BJ (cell line): ENCODE measurements at places on chromosomes 6 and 20. TPM values are rescaled to one million over a fixed set of nuclear protein-coding genes. Genes with fewer than 3 reads are reported as not detected.

DNA sequence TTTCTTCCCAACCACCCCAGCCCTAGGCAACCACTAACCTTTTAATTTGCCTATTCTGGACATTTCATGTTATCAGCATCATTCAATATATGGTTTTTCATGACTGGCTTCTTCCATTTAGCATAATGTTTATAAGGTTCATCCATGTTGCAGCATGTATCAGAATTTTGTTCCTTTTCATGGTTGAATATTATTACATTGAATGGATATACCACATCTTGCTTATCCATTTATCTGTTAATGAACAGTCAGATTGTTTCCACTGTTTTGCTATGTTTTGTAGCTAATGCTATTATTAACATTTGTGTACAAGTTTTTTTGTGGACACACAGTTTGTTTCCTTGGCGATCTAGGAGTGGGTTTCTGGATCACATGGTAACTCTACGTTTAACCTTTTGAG lies 3.0 kb upstream of the DNAAF9 start:
- no peak for DNase-seq

GRCh38 chr6:109314313-109314712 lies 68.0 kb downstream of the CD164 start:
- no peak for DNase-seq

DNA sequence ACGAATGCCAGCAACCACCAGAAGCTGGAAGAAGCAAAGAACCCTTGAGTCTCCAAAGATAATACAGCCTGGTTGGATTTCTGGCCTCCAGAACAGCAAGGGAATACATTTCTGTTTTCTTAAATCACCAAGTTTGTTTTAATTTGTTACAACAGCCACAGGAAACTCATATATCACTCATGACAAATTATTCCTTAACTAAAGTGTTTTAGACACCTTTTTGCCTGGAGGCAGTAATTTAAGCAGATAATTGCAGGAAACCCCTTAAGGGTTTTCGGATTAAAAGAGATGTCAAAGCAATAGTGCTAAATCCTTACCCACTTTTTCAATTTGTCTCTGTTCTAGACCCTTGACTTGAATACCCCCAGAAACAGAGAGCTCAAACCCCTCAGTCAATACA lies 1050.0 kb downstream of the EPHA7 start:
- DNase-seq: no peak

QRSL1 gene
- 7.5 and 10.4 TPM in 2 replicates for polyA plus RNA-seq

- DNase-seq: no peak
Observed at GRCh38 chr6:36504982-36505381, 42.3 kb downstream of the STK38 start.

GRCh38 chr6:143225929-143226328 lies 165.2 kb downstream of the AIG1 start:
- DNase-seq: no peak

TMC2 gene
- polyA plus RNA-seq: not detected in 2 replicates

DNA sequence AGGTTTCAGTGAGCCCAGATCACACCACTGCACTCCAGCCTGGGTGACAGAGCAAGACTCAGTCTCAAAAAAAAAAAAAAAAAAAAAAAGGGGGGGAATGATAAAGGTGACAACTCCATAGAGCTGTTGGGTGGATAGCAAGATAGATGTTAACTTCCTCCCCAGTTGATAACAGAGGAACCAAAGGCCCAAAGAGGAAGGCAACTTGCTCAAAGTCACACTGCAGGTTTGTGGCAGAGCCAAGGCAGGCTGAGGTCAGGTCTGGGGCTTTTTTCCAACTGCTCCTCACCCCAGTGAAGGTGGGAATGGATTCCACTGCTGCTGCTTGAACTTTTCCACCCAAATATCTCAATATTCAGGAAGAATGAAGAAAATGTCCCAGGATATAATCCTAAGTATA lies 26.7 kb downstream of the HCK start:
- no peak for DNase-seq

DNA sequence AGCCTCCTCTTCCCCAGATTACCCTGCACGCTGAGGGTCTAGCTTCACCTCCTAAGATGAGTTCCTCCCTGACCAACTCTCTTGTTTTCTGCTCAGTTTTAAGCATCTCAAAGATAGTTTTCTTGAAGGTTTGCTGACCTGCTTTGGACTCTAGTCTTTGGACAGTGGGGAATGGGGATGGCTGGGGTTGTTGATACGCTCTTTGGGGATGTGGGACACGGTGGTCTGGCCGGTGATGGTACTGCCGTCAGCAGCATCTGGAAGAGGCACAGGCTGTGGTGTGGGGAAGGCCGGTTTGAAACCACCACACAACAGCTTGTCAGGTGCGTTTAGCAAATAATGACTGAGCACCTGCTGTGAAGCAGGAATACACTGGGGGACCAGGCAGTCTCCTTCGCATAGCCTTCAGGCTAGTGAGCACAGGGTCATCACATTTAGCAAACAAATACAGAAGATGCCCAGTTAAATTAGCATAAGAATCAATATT lies 94.1 kb downstream of the TMEM242 start:
- DNase-seq: no peak

DNA sequence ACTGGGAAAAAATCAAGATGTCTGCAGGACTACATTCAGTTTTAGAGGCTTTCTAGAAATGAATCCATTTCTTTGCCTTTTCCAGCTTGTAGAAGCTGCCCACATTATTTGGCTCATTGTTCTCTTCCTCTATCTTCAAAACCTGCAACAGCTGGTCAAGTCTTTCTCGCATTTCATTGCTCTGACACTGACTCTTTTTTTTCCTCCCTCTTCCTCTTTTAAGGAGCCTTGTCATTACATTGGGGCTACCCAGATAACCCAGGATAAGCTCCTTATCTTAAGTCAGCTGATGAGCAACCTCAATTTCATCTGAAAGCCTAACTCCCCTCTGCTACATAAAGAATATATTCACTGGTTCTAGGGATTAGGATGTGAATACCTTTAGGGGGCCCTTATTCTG lies 53.2 kb upstream of the CEP162 start:
- no peak for DNase-seq

PAK5 gene
- not detected in 2 replicates for polyA plus RNA-seq

DNA sequence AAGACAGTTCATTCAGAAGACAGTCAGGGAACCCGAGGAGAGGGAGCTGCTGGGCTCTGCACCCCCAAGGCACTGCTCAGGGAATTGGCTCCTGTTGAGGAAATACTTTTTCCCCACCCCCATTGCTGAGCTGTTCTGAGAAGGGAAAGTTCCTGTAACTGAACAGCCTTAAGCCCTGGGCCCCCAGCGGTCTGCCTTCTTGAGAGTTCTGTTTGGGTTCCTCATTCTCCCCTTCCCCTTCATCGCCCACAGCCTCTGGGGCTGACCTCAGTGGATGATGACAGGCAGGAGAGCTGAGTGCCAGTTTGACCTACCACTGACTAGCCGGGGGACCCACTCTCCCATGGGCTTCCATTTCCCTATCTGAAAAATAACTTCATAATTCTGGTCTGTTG lies 10.7 kb downstream of the HCK start:
- DNase-seq: no peak

GRCh38 chr6:91940801-91941200 lies 1353.9 kb upstream of the MAP3K7 start:
- DNase-seq: no peak

DNA sequence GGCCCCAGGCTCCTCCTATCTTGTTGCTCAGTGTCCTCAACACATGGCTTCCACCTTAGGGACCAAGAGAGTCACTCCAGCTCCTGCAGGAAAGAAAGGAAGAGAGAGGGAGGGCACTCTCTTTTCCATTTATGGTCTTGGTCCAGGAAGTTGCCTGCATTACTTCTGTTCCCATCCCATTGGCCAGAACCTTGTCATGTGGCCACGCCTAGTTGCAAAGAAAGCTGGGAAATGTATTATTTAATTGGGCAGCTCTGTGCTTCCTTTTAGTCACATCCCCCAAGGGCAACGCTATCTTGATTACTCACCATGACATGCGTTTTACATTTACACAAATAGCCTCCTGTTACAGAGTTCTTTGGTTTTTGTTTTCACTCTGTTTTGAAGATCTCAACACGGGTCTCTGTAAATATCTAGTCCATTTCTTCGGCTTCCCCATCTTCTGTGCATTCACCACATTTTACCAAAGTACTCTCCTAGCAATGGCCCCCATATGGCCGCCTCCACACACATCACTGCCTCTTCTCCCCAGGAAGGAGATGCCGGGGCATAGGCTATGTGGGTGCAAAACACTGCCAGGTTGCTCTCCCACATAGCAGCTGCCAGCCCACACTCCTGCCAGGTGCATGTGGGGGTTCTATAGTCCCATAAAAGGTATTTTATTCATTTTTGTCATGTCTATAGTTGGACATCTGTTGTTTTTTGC lies 35.7 kb upstream of the ZMYND8 start:
- DNase-seq: peak; percentile 95

VGLL2 gene
- polyA plus RNA-seq: not detected in 2 replicates

- DNase-seq: no peak
Observed at GRCh38 chr6:34305982-34306708, 57.3 kb upstream of the SMIM29 start.

DNA sequence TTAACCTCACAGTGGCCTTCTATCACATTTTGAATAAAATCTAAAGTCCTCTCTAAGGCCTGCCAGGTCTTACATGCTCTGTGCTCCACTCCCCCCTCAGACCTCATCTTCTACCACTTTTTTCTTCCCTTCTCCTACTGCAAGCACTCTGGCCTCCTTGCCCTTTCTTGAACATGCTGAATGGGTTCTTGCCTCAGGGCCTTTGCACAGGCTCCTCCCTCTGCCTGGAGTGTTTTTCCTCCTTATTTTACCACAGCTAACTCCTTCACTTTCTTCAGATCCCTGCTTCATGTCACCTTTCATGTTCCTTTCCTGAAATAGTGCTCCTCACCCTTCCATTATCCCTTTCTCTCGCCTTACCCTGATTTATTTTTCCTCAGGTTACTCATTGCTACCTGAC lies 97.9 kb upstream of the FOXP4 start:
- DNase-seq: no peak

DNA sequence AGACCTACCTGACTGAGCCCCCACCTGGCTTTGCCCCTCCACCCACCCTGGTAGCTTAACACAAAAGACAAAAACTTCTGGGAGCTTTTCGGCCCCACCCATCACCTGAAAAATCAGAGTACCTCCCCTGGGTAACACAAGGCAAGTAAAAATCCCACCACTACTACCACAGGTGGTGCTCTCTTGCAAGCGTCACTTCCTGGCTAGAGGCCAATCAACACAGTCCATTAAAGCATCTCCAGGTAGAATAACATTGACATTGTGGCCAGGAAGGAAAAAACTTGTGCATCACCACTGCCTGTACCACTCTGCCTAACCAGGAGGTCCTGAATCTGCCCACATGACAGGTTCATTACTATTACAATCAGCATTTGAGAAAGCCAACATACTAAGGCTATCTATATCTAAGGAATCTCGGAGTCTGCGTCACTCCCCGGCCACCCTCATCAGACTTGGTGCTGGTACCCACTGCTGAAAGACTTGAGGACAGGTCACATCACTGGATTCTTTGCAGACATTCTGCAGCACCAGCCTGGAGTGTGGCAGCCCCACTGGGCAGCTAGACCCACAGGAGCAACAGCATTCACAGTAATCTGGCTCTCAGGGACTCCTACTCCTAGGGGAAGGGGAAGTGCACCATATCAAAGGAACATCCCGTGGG lies 125.9 kb downstream of the CDK19 start:
- DNase-seq: no peak

DNA sequence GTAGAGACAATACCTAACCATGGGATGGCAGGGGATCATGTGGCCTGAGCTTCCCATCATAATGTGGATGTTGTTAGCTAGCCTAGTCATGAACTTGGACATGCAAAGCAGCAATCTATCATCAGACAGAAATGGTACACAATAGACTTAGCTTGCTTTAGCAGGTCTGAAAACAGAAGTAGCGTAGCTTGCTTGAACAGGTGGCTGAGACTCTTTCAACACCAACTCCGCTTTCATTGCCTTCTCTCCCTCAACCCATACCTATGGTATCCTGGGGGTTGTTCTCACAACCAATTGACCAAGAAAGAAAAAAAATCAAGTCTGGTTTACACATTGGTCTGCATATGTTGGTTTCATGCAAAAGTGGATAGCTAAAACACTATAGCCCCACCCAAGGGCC lies 23.0 kb downstream of the CD164 start:
- no peak for DNase-seq

- DNase-seq: no peak
Observed at GRCh38 chr20:62735331-62735821, 26.7 kb downstream of the NTSR1 start.

GRCh38 chr6:148747471-148748165 lies 788 bp downstream of the UST start:
- no peak for DNase-seq

GRCh38 chr20:16692442-16692841 lies 37.4 kb upstream of the SNRPB2 start:
- DNase-seq: no peak

- no peak for DNase-seq
Observed at GRCh38 chr20:60113771-60114170, 155.5 kb downstream of the CDH26 start.

DNA sequence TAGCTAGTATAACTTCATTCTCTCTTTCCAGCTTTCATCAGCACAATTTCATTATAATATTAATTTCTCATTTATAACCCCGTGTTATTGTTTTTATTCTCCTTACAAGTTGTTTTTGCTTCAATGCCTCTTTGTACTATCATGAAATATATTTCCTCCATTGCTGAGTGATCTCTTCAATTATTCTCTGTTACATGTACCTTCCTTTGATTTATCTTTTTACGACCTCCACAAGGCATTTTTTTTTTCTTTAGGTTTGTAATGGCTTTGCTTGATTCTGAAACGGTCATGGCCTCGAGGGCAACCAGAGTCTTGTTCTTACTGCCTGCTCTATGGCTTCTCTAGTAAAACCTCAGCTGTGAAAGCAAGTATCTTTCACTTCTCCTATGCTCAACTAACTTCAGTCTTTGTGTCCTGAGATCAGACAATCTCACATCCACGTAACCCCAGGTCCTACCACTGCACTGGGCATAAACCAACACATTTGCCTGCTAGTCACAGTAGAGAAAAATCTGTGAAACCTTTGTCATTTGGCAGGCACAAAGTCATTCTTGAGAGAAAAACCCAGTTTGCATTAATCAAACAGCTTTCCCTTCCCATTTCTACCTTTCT lies 119.9 kb downstream of the UST start:
- no peak for DNase-seq

DNA sequence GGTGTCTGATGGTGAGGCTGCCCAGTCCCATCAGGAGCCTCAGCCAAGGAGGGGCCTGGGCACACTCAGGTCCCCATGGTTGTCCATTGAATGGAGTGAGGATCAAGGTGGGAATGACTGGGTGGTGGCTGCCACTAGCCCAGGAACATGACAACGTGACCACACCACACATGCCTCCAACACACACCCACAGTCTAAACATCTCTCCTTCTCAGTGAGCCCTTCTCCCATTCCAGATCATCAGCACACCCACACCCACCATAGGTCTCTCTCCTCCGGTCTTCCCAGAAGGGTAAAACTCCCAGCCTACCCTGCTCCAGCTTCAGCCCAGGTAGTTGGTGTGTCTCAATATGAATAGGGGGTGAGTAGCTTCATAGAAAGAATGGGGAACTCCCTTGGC lies 5.5 kb downstream of the TCF21 start:
- no peak for DNase-seq

DNA sequence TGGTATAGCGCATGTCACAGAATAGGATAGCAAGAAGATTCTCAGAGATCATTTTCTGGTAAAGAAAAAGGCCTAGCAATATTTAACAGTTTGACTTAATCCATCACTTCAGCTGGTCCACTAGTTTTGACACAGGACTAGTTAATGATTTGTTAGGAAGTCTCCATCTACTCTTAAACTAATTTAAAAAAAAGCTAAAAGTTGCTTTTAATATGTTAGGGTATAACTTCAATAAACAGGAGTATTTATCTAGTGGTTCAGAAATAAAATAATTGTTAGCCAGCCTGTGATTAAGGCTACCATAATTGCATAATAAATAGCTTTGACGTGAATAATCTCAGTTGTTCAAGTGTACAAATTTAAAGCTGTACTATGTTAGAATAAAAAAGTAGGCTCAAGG lies 195.6 kb downstream of the FUT9 start:
- no peak for DNase-seq
